Amniotic epithelial cell (primary cell): ENCODE measurements at places on chromosomes 1 and 21.
A peak's percentile ranks its signal among the peaks of the same experiment; 100 is the strongest.

DNA sequence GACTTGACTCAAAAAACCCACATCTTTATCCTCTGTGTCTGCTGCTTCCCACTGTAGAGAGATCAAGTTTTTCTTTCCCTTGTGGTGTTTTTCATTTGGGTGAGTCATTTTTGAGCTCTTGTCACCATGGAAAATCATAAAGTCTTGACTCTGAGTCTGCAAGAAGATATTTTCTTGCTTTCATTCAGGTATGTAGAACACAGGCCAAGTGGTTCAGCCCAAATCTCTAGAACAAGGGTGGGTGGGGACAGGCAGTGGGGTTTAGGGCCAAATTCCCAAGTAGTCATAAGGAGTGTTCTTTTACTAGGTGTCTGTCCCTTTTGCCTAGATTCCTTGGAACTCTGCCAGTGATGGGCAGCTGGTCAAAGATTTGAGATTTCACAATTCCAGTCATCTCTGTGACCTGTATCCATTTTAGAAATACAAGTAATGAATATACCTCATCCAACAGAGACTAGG, 21.5 kb upstream of the ARHGAP29 start:
- DNase-seq, result peak; percentile 64

DNA sequence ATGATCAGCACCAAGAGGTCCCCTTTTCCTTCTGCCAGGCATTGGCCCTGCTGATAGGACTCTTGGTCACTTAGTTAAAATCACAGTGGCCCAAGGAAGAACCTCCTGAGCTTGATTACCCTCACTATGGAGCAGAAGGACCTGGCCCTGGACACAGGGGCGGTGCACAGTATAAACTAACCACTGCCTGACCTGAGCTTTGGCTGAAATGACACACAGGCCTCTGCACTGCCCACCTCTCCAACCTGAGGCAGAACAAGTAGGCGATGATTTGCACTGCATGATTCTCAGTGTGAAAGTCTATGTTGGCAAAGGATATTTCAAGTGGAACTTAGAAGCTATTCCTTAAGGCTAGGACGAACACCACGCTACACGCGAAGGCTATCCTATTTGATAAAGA, 48.5 kb downstream of the CAPN2 start:
- no peak for DNase-seq

GRCh38 chr21:33642896-33643657, 776 bp downstream of the ITSN1 start:
- DNase-seq, result no peak

- no peak for DNase-seq
These were observed 37.5 kb downstream of the SLC19A1 start for GRCh38 chr21:45504516-45505415.

- no peak for DNase-seq
These were observed 16.8 kb upstream of the MARK1 start for GRCh38 chr1:220511179-220511578.

DNA sequence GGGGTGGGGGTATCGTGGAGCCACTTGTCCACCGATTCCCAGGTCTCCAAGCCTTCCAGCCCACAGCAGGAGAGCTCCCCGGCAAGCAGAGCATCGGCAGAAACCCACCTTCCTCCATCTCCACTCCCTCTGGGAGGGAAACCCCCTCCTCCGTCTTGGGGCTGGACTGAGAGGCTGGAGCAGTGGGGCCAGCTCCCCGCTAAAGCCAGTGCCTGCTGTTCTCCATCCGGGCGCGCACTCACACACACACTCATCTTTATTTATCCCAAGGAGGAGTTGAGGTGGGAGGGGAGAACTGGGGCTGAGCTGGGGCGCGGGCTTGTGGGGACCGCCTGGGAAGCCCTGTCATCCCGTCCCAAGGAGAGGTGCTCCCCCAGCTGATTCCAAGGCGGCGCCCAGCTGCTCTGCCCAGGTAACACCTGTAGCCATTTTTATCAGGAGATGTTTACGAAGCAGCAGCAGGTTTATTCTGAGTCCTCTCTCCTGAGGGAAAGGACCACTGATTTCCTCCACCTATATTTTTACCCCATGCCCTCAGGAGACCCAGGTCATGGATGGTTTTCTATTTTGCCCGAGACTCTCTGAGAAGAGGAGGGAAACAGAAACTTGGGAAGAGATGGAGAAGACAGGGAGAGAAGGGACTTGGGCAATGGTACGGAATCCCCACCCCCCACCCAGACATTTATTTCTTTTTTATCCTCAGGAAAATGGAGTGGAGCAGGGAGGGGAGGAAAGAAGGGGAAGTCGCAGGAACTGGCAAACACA, 2.1 kb downstream of the KCNN3 start:
- no peak for DNase-seq

GRCh38 chr1:245327842-245328241, 173.1 kb downstream of the KIF26B start:
- no peak for DNase-seq

DNA sequence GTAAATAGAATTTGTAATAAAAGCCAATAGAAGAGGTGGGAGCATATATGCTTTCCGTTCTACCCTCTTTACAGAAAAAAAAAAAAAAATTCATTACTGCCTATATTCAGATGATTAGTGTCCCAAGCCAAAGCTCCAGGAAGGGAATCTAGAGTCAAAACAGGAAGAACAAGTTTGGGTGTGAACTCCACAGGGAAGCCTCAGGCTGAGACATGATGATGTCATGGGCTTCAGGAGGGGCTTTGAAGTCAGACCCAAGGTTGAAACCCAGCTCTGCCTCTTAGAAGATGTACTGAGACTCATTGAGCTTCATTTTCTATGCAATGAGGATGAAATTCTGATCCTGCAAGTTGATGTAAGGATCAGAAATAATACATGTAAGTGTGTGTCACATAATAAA, 250.0 kb upstream of the ADGRL2 start:
- no peak for DNase-seq

DNA sequence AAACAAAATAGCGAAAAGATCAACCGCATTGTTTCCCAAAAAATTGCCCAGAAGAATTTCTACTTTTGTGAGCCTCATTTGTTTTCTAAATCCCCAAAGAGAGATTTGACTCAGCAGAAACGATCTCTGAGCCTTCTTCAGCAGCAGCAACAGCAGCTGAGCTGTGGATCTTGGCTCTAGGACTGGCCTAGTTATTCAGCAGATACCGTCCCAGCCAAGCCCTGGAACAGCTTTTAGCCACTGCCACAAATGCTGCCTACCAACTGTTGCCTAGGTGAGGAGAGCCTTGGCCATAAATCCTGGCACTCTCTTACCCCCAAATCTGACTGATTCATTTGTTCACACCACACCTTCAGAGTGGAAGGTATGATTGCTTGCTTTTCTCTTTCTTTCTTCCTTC, 320.1 kb downstream of the TGFB2 start:
- peak; percentile 60 for DNase-seq

DNA sequence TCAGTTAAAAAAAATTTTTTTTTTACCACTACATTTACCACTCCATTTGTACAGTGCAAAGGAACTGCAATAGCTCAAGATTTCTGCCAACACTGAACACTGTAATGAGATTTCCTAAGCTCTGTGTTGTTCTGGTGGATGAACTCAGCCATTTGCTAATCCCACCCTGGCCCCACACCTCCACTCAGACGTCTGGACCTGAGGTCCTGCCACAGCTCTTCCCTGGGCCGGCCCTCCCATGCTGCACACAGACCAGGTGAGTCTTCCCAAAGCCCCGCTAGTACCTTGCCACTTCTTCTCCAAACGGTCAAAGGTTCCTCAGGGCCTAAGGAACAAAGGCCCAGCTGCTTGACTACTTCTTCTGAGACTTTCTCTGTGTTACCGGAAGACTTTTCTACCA, 56.4 kb downstream of the SLC45A1 start:
- DNase-seq, result peak; percentile 77

DNA sequence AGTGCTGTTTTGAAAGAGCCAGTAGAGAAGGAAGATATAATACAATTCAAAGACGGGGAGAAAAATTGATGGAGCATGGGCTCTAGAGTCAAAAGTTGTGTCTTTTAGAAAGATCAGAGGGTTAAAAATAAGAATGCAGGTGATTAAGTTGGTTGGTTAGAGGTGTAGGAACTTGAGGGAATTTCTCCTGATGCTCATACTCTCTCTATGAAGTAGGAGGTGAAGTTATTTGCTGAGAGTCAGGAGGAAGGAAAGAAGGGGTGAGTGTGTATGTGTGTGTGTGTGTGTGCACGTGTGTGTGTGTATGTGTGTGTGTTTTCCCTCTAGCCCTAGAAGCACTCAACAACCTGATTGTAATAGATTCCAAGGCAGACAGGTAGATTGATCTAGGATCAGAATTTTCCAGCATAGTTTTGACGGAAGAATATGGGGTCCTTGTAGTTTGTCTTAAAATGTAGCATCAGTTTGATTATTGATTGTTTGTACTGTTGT, 88.3 kb upstream of the MACF1 start:
- no peak for DNase-seq
